ENCODE measurements at places on chromosomes 12 and 14.

- no peak for DNase-seq
These were observed 223.7 kb downstream of the CACNA1C start for GRCh38 chr12:2276288-2277033.

DNA sequence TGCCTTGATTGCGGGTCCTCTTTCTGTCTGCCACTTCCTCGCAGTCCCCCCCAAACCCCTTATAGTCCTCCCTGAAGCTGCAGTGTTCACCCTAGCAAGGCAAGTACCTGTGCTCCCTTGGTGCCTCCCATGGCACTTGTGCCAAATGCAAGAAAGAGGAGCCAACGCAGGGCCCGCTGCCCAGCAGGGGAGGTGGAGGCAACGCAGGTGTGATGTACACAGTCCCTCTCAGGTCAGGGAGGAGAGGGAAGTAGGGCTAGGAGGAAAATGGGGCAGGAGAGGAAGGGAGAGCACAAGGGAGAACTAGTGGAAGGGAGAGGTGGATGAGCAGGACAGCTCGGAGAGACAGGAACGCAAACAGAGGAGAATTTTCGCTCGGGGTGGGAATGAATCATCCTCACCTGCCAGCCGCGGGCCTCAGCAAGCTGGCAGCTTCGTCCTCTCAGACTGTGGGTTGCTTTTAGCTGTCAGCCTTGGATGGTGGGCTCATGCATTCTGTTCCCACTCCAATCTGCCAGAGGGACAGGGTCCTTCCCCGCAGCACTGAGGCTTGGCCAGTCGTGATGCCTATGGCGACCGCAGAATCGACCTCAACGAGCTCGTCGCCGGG lies 357.0 kb downstream of the CACNA1C start:
- no peak for DNase-seq

DNA sequence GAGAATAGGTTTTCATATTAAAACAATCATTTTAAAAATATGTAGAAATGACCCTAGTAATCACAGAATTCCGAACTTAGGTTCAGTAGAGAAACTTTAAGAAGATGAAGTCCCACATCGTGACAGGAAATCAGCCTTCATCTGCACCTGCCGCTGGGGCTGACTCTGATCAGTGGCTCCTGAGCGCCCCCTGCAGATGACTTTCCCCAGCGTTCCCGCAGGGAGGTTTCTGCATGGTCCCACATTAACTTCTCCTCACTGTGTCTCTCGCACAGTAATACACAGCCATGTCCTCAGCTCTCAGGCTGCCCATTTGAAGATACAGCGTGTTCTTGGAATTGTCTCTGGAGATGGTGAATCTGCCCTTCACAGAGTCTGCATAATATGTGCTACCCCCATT lies 1131.1 kb downstream of the TMEM121 start:
- DNase-seq, result peak; percentile 56

DNA sequence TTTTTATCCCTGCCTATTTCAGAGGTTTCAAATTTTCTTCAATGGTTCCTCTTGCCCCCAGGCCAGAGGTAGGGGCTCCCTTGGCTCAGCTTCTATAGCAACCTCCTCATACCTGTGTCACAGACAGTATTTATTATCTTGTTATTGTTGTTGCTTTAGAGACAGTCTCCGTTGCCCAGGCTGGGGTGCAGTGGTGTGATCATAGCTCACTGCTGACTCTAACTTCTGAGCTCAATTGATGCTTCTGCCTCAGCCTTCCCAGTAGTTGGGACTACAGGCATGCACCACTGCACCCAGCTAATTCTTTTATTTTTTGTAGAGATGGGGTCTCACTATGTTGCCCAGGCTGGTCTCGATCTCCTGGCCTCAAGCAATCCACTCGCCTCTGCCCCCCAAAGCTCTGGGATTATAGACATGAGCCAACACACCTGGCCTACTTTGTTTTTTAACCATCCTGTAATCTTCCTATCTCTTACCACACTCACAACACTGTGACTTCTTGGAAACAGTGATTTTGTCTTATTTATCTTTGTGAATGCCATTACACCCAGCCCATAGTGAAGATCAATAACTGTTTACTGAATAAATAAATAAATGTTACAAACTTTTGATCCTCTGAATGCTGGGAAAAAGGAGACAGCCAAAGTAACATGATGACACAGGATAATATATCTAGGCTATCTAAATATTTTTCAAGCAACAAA lies 95.9 kb downstream of the PHLDA1 start:
- no peak for DNase-seq

GRCh38 chr14:99980299-99980698 lies 84.9 kb upstream of the EVL start:
- DNase-seq, result no peak

GRCh38 chr12:130924966-130925665 lies 28.6 kb upstream of the ADGRD1 start:
- DNase-seq, result no peak

GRCh38 chr12:132477703-132478432 lies 12.1 kb upstream of the FBRSL1 start:
- DNase-seq, result no peak

DNA sequence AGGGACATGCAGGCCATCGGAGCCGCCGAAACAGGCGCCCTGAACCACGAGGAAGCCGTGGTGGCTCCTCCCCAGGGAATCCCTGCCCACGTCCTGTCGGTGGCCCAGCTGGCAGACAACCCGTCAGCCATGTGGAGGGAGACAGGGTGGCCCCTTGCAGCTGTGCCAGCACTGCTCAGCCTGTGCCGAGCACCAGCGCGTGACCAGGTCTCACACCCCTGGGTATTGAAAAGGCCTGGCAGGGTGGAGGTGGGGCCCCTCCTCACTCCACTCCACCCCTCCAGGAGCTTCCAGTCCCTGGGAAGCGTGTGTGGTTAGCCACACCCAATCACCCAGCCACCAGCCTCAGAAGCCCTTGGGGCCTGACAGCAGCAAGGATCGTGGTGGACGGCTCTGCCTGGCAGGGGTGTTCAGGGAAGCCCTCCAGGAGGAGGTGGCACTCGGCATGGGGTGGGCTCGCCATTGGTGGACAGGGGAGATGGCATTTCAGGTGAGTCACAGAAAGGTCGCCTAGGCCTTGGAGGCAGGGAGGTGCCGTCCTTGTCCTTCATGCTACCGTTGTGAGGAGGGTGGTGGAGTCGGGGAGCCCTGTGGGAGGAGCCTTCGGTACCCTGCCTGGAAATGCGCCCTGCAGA lies 12.3 kb upstream of the DLK1 start:
- no peak for DNase-seq

DNA sequence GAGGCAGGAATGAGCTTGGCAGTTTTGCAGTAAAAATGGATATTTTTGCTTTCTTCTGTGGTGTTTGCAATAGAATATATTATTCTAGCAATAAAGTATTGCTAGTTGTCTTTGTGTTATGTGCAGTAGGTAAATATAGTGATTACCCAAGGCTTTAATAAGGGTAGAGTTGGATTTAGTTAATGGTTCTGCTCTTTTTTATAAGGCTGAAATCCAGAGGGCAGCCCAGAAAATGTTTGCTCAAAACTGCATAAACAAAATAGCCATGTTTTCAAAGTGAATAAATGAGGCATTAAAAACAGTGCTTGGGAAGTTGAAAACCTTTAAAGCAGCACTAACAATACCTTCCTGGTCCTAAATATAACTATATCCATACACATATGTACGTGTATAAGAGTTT lies 162.4 kb downstream of the SLC5A8 start:
- DNase-seq, result no peak

DNA sequence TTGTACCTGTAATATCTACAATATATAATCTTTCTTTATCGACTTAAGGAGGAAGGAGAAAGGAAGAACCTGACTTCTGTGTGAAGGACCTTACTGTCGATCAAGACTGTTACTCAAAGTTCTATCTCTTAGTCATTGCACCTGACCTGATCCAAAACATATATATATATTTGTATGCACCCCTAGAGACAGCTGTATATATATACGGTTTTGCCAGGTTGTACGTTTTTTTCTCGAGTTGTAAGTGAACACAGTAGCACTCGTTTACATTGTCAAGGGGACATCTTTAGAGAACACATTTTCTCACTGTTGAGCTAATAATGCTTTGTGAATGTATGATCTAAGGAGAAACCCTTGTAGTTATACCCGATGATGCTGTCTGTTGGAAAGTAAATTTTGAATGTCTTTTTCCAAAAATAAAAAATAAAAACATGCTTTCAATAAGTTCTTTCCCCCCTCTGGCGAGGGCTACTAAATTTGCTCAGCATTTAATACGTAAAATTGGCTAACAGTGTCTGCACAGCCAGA lies 536 bp upstream of the SLC35E3 start:
- no peak for DNase-seq

- no peak for DNase-seq
These were observed 117.2 kb upstream of the BCL2L14 start for GRCh38 chr12:11953523-11953922.

DNA sequence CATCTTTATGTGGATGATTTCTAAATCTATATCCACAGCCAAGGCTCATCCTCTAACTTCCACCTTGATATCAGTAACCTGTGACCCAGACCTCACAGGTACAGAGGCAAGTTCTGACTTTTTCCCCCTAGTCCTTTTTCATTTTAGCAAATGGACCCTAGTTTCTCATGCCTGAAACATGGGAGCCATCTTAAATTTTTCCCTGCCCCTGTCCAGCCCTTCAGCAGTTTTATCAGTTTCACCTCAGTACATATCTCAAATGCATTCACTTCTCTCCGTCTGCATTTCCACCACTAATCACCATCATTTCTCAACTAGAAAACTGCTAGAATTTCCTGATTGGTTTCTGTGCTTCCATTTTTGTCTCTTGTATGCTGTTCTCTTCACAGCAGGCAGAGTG lies 79.3 kb downstream of the DIP2B start:
- no peak for DNase-seq

DNA sequence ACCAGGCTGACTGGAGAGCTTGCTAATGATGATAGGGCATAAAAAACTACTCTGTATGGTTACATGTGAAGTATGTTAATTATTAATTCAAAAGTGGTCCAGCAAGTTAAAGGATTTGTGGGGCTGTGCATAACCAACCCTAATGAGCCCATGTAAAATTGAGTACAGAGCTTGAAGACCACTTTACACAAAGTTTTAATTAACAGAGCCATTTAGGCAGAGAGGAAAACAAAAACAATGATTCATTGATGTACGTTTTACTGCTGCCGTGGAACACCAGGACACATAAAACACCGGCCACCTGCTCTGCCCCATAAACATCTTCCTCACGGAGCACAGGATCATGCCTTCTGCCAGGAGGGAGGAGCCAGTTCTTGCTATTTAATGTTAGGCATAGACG lies 83.5 kb downstream of the RIMBP2 start:
- DNase-seq, result peak; percentile 53
